CD4-positive, alpha-beta T cell treated with Interleukin-15 for 1 hour (primary cell): ENCODE measurements at places on chromosomes 2 and 18.

- no peak for DNase-seq
These were observed 144.3 kb upstream of the DAPL1 start for GRCh38 chr2:158650646-158651357.

GRCh38 chr18:71223486-71223885, 934.6 kb downstream of the SOCS6 start:
- DNase-seq = no peak

DNA sequence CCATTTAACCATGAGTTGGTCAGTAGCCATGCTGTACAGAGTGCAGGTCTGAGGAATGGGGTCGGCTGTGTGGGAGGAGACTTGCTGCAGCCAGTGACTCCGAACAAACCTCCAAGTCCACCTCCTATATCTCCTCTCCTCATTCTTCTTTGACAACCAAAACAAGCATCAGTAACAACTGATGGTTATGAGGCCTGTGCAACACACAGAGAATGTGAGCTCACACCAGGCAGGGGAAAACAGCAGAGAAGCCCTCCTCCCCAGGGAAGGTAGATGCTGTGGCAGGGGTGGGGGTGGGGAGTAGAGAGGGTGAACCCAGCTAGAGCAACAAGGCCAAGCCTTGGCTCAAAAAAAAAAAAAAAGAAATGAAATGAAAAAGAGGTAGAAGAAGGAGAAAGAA, 12.3 kb upstream of the CNGA3 start:
- DNase-seq = no peak

DNA sequence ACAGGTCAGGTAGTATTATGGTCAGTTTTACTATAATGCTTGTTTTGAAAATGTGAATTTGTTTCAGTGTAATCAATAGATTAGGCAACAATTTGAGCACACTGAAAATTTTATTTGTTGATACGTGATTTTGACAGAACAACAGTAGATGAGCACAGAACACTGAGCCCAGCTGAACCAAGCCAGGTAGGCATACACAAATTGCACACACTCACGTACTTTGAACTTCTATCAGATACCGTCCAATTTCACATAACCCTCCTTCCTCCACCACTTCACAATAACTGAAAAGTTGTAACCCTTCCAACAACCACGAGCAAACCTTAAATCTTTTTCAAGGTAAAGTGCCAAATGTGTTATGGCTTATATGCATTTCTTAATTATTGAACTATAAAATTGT, 229.5 kb upstream of the TMEFF2 start:
- no peak for DNase-seq

GRCh38 chr18:76274468-76275289, 220.4 kb downstream of the ZNF516 start:
- DNase-seq = no peak

DNA sequence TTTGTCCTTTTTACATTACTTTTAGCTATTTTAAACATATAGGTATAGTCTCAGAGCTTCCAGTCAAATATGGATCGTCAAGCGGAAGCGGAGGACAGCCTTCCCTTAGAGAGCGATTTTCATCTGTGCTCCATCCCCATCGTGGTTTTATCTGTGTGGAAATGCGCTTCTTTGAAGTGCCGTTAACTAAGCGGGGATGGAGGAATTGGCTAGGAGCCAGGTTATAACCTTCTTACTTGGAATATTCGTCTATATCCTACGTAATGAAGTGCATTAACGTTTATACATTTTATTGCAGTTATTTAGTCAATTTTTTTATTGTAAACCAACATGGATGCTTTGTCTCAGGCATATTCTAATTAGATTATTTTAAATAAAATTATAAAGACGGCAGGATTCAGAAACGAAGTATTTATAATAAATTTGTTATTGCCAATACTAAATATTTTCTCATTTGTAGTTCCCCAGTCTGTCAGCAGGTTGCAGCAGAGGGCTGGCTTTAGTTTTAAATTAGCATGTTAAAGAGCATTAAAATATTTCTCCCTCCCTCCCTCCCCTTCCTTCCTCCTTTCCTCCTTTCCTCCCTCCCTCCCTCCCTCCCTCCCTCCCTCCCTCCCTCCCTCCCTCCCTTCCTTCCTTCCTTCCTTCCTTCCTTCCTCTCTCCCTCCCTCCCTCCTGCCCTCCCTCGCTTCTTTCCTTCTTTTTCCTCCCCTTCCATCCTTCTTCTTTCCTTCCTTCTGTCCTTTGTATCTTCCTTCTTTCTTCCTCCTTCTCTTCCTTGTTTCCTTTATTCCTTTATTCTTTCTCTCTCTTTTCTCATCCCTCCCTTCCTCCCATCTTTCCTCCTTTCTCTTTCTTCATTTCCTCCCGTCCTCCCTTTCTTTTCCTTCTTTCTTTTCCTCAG, 80.6 kb upstream of the DOCK10 start:
- no peak for DNase-seq
